Stimulated activated CD8-positive, alpha-beta memory T cell treated with anti-CD3 and anti-CD28 coated beads, Interleukin-2, amount 100 ng/mL, for 1 hour (primary cell): ENCODE measurements at places on chromosomes 4 and X.

DNA sequence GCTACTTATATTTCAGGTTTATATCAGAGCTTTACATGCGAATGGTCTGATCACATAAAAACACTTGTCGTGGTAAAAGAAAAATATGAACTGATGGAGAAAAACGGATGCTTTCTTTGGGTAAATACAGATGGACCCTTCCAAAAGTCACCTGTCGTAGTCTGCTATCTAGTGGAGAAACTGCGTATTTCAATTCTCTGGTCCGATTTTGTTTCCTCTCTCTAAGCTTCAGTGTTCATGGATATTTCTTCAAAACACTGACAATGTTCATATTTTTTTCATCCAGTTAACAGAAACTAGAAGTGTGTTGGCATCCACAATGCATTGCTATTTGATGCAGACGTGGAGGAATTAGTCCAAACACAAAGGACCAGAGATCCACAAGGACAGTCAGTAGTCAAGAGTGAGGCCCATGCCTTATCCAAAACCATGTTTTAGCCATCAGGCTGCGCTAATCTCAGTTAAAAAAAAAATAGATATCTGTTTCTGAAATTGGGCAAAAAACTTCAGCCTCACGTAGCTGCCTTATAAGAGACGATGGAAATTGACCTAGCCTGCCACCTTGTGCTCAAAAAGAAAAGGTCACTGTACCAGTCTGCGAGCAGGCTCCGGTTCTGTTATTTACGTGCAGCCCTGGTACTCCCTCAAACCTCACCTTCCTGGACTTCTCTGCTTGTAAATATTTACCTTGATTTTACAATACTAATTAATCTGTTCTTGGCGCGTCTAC is 16.0 kb downstream of the MEPE start:
- no peak for DNase-seq

- DNase-seq = no peak
Observed at GRCh38 chr4:13892739-13893105, 265.2 kb upstream of the BOD1L1 start.

GRCh38 chrX:43566170-43566569 is 89.9 kb upstream of the MAOA start:
- DNase-seq = no peak

- no peak for DNase-seq
Observed at GRCh38 chr4:101556842-101557241, 209.5 kb upstream of the PPP3CA start.

GRCh38 chr4:47485768-47486167 is 693 bp downstream of the ATP10D start:
- DNase-seq = no peak

DNA sequence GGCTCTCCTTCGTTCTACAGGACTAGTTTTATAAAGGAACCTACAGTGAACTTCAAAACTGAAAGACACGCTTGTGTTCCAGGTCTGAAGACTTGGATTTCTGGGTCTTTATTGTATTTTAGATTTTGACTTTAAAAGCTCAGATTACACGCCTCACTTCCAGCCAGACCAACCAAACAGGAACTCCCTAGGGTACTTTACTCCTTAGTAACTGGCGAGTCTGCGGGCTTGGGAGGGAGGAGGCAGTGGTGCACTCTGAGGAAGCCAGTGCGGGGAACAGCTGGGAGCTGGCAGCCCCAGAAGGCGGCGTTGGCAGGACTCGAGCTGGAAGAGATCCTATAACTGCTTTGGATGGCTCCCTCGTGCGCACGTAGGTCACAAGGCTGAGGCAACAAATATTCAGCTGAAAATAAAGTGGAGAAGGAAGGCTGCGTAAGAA is 391 bp upstream of the PHKA1 start:
- no peak for DNase-seq
